ENCODE measurements at places on chromosomes 5 and 9.

GRCh38 chr5:154268073-154268472 is 77.5 kb downstream of the GALNT10 start:
- no peak for DNase-seq

DNA sequence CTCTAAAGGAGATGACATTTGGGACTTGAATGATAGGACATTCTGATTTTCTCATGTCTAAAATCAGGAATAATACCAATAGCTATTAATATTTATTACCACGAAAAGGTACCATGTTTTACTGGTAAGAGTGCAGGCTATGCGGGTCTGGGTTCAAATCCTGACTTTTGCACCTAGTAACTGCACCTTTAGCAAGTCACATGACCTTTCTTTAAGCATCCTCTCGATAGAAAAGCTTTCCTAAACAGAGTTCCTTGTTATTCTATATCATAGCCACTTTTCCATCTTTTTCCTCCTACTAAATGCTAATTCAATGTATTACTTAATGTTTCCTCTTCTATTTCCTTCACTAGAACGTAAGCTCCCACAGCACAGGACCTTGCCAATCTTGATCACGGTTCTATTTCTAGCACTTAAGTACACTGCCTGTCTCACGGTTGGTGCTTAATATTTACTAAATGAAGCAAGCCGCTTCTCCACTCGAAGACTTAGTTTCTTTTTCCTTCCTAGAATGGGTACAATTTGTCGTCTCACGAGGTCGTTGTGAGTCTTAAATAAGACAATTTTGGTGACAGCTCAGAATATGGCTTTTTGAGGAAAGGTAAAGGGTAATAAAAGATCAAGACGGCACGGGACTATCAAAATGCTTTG is 816 bp downstream of the RBM18 start:
- no peak for DNase-seq

GRCh38 chr5:74950836-74951515 is 84.8 kb upstream of the FAM169A start:
- DNase-seq: no peak

- no peak for DNase-seq
These were observed 213.4 kb downstream of the MARCHF11 start for GRCh38 chr5:15966066-15966640.

- DNase-seq: no peak
These were observed 171.6 kb downstream of the TARS1 start for GRCh38 chr5:33612386-33612785.

DNA sequence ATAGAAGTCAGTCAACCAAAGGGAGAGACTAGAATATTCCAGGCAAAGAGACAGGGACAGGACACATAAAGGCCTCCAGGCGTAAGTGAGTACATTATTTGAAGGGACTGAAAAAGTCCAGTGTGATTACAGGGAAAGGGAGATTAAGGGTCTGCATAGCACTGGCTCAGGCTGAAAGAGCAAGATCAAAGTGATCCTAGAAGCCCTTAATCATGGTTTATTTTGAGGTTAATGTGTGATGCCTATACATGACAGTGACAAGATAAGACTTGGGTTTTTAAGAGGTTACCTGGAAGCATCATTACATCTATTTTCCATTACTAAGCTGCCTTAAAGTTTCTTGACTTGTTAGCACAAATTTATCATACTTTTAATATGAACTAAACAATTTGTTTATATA is 25.8 kb downstream of the LMBRD2 start:
- DNase-seq: no peak

GRCh38 chr9:13535141-13535540 is 255.6 kb upstream of the MPDZ start:
- no peak for DNase-seq

GRCh38 chr5:89105836-89106235 is 222.9 kb upstream of the MEF2C start:
- DNase-seq: no peak

GRCh38 chr5:67215519-67216471 is 19.2 kb upstream of the CD180 start:
- DNase-seq: peak; percentile 65

DNA sequence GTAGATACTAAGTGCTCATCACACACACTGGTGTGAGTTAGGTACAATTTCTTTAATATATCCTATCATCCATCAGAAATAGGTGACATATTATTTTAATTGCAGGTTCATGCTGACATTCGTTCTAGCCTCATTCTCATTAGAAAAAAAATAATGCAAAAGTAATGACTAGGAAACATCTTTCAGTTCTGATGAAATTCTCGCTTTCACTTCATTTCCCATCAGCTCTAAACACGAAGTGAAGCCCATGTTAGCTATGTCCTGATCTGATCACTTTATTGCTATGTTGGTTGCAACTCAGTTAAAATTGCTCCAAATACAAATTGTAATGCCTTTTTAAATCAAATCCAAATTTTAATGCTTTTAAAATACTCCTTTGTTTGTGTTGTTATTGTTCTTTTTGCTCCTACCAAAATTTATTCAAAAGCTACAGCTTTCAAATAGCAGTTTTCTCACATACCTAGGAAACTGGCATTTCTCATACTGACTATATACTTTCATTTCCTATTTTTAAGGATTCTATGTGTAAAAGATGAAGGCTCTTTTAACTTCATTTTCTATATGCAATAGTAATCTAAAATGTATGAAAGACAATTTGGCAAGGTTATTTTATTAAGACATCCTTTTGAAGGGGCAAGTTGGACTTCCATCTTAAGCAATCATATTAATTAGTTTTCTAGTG is 1237.8 kb upstream of the ACO1 start:
- no peak for DNase-seq

DNA sequence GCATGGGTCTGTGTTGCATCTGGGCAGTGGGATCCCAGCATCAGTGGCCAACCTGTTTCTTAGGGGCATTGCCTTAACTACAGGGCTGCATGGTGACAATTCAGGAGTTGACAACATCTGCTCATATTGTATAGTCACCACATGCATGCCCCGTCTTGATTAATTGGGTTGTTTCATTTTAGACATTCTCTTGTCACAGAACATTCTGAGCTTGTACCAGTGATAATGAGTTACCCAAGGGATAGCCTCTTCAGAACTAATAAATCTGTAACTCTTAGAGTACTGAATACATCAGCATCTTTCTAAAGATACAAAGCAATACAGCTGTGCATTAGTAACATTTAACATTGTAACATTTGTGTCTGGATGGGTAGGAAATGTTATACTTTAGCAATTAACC is 426.5 kb upstream of the CD180 start:
- no peak for DNase-seq

- DNase-seq: no peak
These were observed 138.7 kb downstream of the SYK start for GRCh38 chr9:90940280-90940679.

DNA sequence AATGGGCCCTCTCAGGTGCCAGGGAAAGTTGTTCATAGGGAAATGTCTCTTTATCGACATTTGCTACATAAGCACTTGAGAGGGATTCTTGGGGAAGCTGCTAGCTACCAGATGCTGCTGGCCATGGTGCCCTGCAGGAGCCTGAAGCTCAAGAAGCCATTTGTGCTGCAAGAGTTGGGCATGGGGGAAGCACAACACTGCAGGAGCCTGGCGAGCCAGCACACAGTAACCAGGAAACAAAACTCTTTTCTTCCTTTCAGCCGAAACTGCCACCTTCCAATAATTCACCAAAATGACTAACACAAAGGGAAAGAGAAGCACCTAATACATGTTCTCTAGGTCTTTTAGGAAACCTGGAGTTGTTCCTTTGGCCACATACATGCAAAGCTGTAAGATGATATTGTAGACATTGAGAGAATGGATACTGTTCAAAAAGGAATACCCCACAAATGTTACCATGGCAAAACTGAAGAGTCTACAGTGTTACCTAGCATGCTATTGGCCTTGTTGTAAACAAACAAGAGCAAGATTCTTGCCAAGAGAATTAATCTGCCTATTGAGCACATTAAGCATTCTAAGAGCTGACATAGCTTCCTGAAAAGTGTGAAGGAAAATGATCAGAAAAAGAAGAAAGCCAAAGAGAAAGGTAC is 26.1 kb upstream of the LARP1 start:
- no peak for DNase-seq

- DNase-seq: no peak
These were observed 96.2 kb upstream of the ARAP3 start for GRCh38 chr5:141778206-141778605.

GRCh38 chr9:20512636-20513035 is 109.7 kb downstream of the MLLT3 start:
- DNase-seq: no peak

All from CD4-positive, alpha-beta T cell (primary cell).